Suprapubic skin (tissue), 4 donors: ENCODE measurements at places on chromosomes 13 and 19. TPM values are rescaled to one million over a fixed set of nuclear protein-coding genes. Genes with fewer than 3 reads are reported as not detected.

The VSTM2B gene
- total RNA-seq, result not detected

The ZNF490 gene
- total RNA-seq, result 5.0 TPM

The VSTM1 gene
- total RNA-seq, result not detected

The ZNF737 gene
- total RNA-seq, result 13.3 TPM

The NTF4 gene
- 9.9 TPM for total RNA-seq

The SLC46A3 gene
- 5.3 TPM for total RNA-seq

The ADAT3 gene
- 23.3 TPM for total RNA-seq

The FPR1 gene
- 0.60 TPM for total RNA-seq

The C2CD4C gene
- total RNA-seq, result 0.55 TPM

The MUC16 gene
- total RNA-seq, result 0.38 TPM

The PDCD2L gene
- 13.5 TPM for total RNA-seq

The JUND gene
- total RNA-seq, result 579 TPM

The PSG11 gene
- not detected for total RNA-seq

The ZNF763 gene
- 1.9 TPM for total RNA-seq

The TNFSF13B gene
- 0.95 TPM for total RNA-seq

The DNASE2 gene
- 20.6 TPM for total RNA-seq

The ZNF256 gene
- total RNA-seq, result 15.4 TPM

The HS6ST3 gene
- 0.47 TPM for total RNA-seq

The OR10H1 gene
- total RNA-seq, result not detected

The IGFL1 gene
- not detected for total RNA-seq

The TMEM38A gene
- total RNA-seq, result 2.6 TPM

The ADGRE3 gene
- total RNA-seq, result not detected

The TECR gene
- 164 TPM for total RNA-seq

The SETDB2 gene
- total RNA-seq, result 19.8 TPM

The ZFR2 gene
- total RNA-seq, result not detected

The URI1 gene
- 62.9 TPM for total RNA-seq
